ENCODE measurements at places on chromosomes 1 and 21.
A peak's percentile ranks its signal among the peaks of the same experiment; 100 is the strongest.

GRCh38 chr1:57017200-57017599 is 51.4 kb upstream of the C8B start:
- no peak for DNase-seq

DNA sequence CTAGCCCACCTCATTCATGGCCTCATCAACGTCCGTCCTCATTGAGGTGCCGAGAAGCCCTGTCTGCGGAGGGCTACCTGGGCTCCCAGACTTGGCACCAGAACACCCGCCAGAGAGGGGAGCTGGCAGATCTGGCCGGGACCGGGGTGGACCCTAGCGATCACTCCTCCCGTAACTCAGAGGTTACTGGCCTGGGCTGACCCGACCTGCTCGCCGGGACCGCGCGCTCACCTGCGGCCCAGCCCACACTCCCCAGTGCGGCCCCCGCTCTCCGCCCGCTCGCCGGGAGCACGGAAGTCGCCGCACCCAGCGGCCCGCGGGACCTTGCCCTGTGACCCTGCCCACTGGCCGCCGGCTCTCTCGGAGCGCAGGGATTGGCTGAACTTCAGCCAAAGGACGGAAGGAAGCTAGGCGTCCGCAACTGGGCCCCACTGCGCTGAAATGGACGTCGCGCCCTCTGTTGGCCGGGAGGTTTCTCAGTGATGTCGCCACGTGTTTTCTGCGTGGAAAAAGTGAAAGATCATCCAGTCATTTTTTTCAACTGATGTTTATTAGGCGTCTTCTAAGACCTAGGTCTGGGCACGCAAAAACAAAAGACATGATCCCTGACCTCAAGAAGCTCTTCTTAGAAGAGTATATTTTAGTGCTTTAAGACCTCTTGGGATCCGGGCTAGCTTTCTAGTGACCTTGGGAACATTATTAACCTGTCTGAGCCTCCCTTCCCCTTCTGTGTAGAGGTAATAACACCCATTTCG is at the start of gene SMIM12:
Gene SMIM12, minus strand, starts transcription at position 304 of the 755 bp plus-strand sequence. CDS start 3,772 bp downstream, outside the sequence.
- peak; percentile 93 for DNase-seq

GRCh38 chr1:64133036-64133435 is 70.4 kb upstream of the UBE2U start:
- DNase-seq, result no peak

- DNase-seq, result no peak
Observed at GRCh38 chr1:153100245-153100644, 5.9 kb upstream of the SPRR2E start.

DNA sequence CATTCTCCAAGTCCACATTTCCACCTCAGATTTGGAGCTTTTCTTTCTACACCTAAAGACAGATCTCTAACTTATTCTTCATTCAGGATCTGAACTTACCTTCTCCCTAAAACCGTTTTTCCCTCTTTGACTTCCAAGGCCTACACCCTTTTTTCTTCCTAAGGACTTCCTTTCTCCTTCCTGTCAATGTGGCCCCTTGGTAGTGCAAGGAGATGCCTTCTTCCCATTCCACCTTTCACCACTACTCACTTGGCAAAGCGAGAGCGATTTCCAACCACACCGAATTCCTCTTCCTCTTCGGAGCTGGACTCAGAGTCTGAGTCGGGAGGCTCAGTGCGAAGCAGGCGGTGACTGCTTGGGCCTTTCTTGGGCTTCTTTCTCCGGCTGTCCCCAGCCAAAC is 1.3 kb downstream of the EFCAB14 start:
- DNase-seq, result no peak

- DNase-seq, result peak; percentile 42
Observed at GRCh38 chr1:64744492-64745180, at the start of gene RAVER2. Gene RAVER2 (plus strand): TSS chr1:64745075. CDS start chr1:64745173, 98 bp downstream.

- DNase-seq, result peak; percentile 87
Observed at GRCh38 chr1:201714542-201715329, 114.2 kb upstream of the IPO9 start.

- DNase-seq, result no peak
Observed at GRCh38 chr1:114315631-114316030, 162.0 kb upstream of the SYT6 start.
